ENCODE measurements at places on chromosomes 12 and 14. TPM values are rescaled to one million over a fixed set of nuclear protein-coding genes. Genes with fewer than 3 reads are reported as not detected.

Gene MMP14
- total RNA-seq, result 361 TPM

Gene PTPRO
- 1.2 TPM for total RNA-seq

Gene HOXC5
- 0.12 TPM for total RNA-seq

Gene TMPRSS12
- total RNA-seq, result not detected

Gene ADAMTS20
- not detected for total RNA-seq

Gene JAG2
- 1.6 TPM for total RNA-seq

Measured in smooth muscle cell of the coronary artery (primary cell).